Activated CD4-positive, alpha-beta T cell treated with anti-CD3 and anti-CD28 coated beads, Interleukin-2, amount 50 U/mL, for 4 hours (primary cell): ENCODE measurements at places on chromosomes 6 and 20.

GRCh38 chr6:141309295-141309694 is 823.4 kb upstream of the GJE1 start:
- DNase-seq: no peak

GRCh38 chr6:34657307-34657978 is 39.1 kb downstream of the ILRUN start:
- no peak for DNase-seq

- no peak for DNase-seq
These were observed 202.3 kb downstream of the FOXC1 start for GRCh38 chr6:1812034-1812433.

DNA sequence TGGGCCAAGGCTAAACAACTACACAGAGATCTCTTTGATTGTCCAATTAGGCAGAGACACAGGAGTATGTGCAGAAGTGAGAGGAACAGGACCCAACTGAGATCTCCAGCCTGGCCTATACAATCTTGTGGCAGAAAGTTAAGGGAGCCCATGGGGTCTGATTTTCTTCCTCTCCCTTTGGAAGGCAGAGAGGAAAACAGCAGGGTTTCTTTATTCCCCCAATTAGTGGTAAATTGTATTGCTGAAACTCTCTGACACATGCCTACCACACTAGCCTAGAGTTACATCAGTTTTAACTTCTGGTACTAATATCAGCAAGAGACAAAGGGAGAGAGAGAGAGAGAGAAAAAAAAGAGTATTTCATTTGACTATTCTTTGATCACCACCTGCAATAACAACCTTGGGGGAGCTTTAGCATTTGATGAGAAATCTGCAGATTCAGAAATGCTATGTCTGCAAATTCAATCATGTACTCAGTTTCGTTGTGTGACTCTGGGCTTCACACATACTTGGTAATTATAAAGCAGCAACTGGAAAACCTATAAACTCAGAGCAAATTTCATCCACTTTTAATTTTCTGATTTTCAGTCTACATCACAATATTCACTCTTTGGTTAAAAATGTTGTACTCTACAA is 260.3 kb upstream of the SPTLC3 start:
- DNase-seq: no peak

DNA sequence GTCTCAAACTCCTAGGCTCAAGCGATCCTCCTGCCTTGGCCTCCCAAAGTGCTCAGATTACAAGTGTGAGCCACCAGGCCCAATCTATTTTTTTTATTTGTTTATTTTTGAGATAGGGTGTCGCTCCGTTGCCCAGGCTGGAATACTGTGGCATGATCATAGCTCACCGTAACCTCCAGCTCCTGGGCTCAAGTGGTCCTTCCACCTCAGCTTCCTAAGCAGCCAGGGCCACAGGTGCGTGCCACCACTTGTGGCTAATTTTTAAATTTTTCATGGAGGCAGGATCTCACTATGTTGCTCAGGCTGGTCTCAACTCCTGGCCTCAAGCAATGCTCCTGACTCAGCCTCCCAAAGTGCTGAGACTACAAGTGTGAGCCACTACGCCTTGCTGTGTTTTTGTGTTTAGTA is 9.8 kb downstream of the KIF3B start:
- no peak for DNase-seq

GRCh38 chr20:40016392-40016791 is 672.6 kb downstream of the MAFB start:
- no peak for DNase-seq

DNA sequence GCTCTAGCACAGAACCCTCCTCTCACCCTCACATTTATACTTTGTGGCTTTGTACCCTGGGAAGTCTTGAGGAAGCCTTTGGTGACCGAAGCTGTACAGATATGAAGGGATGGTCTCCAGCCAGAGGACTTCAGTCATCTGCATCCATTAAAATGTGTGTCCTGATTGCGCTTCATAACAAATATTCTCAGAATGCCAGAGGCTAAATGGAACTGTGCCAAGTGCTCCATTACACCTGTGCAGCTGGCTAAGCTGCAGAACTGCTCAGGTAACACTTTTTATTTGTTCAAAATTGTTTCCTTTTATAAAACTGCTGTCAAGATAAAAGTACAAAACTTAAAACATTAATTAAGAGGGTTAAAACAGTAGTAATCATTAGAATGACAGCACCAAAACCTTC is 22.3 kb downstream of the TPBG start:
- no peak for DNase-seq

GRCh38 chr20:50930139-50930975 is 880 bp downstream of the ADNP start:
- peak; percentile 12 for DNase-seq

DNA sequence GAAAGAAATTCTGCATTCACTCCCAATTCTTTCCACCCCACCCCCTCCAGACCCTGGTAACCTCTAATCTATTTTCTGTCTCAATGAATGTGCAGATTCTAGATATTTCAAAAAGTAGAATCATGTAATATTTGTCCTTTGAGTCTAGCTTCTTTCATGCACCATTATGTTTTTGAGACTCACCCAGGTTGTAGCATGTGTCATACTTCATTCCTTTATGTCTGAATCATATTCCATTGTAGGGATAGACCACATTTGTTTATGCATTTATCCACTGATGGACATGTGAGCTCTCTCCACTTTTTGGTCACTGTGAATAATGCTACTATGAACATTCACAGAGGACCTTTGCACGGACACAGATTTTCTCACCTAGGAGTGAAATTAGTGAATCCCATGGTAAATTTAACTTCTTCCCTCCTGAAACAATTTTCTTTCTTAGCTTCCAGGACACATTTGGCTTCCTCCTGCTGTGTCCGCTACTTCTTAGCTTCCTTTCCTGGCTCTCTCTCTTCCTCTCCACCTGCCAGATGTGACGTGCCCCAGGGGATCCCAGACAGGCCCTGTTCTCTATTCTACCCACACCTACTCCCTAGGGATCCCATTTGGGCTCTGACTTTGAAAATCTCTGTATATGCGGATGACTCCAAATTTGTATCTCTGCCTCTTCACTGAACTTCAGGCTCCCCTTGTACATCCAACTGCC is 24.1 kb upstream of the ARFGEF2 start:
- no peak for DNase-seq

- DNase-seq: no peak
These were observed 103.8 kb upstream of the PLCB4 start for GRCh38 chr20:8964959-8965562.

DNA sequence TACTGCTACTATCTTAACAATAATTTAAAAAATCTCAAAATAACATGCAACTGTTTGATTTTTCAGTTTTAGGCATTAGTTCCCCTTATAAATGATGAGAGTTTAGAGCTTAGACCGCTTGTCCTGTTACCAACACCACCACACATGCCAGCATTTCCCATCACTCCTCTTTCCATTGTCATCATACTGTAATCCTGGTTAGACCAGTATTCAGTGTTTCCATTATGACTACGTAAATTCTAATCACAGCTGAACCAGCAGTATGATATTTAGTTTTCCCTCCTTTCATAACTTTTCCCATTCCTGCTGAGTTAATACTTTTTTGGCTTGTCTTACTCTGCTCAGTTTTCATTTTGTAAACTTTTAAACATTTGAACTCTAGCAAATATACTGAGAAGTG is 12.2 kb upstream of the TBC1D20 start:
- DNase-seq: no peak
